Epithelial cell of prostate (primary cell): ENCODE measurements at places on chromosomes 3 and 15.

DNA sequence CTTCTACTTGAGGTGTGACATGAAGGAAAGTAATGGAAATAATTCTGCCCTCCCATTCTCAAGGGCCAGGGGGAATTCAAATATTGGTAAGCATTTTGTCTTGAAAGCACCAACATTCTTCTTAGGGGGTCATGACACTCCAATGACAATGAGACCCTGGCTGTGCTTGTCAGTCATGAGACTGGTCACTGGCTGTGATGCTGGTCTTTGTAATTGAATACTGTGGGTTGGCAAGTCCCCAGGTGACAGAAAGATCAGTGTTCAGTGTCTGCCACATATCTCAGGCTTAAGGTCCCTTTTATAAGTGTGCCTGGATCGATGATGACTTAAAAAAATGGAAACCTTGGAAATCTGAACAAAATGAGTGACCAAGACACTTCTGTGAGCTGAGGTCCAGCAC, 151.4 kb downstream of the SNRPN start:
- no peak for DNase-seq

DNA sequence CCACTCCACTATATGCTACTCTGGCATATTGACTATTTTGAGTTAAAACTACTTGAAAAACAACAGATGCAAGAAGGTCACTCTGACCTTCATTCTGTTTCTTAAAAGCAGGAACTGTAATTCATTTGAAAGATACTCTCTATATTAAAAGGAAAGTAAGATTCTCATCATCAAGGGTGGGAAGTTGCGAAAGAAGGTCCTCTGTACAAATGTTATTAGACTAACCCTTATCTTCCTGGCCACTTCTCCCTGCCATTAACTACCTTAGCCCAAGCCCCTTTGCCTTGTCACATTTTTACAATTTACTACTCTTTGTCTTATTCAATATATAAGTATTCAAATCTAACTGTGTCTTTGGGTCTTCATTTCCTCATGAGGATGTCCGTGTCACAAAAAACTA, 16.1 kb downstream of the SIDT1 start:
- no peak for DNase-seq

DNA sequence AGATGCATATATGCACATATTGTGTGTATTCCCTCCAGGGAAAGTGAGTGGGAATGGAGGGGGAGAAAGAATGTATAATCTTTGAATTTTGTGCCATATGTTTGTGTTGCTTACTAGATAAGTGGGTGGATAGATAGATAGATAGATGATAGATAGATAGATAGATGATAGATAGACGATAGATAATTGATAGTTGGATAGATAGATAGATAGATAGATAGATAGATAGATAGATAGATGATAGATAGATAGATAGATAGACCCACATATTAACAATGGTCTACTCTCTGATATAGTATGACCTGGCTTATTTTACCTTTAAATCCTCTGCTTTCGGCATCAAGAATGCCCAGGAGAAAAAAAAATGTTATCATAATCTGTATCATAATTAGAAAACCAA, 21.2 kb downstream of the GJD2 start:
- no peak for DNase-seq

GRCh38 chr15:32849769-32850668, 132.2 kb downstream of the GREM1 start:
- DNase-seq: peak; percentile 61

DNA sequence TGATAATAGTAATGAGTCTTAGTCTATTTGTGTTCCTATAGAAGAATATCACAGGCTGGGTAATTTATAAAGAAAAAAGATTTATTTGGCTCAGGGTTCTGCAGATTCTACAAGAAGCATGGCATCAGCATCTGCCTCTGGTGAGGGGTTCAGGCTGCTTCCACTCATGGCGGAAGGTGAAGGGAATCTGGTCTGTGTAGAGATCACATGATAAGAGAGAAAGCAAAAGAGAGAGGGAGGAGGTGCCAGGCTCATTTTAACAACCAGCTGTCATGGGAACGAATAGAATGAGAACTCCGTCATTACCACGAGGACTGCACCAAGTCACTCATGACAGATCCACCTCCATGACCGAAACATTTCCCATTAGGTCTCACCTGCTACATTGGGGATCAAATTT, 664.0 kb upstream of the SGO1 start:
- DNase-seq: no peak

GRCh38 chr15:83062768-83063180, 4.3 kb downstream of the BTBD1 start:
- DNase-seq: no peak

- DNase-seq: peak; percentile 12
These were observed 166.6 kb downstream of the ANO10 start for GRCh38 chr3:43455233-43455632.

GRCh38 chr3:186653984-186654383, 11.8 kb upstream of the HRG start:
- DNase-seq: no peak

- no peak for DNase-seq
These were observed 34.8 kb downstream of the ZMAT3 start for GRCh38 chr3:179036626-179037300.

DNA sequence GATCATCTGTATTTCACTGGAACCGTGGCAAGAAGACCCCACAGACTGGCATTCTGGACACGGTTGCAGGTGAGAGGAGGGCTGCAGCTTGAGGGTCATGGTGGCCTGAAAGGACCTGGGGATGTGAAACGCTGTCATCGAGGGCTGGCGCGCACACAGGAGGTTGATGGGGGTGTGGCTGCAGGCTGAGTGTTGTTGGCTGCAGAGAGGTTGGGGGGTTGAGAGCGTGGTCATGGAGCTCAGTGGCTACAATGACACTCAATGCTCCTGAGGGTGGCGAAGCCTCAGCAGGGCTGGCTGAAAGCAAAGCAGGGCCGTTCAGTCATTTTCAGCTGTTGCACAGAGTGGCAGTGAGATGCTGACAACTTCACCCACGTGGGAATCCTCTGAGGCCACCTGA, 21.0 kb downstream of the CPN2 start:
- DNase-seq: no peak

GRCh38 chr3:123700791-123701722, 116.2 kb upstream of the HACD2 start:
- DNase-seq: no peak

DNA sequence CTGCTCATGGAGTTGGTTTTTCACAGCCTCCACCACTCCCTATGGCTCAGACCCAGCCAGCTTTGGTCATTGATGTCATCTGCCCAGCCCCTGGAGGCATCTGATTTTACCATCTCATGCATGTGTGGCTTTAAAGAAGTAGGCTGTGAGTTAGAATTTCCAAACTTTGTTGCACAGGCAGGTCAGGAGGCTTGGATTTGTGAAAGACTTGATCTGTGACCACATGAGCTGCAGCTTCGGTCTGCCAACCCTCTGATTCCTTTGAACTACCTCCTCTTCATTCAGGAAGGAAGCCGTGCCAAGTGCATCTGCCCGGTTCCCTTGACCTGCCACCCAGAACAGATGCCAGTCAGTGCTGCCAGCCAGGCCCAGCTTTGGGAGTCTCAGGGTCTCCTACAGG, 9.2 kb downstream of the CTXND1 start:
- DNase-seq: no peak

GRCh38 chr15:39784638-39785037, 2.0 kb upstream of the FSIP1 start:
- DNase-seq: no peak

GRCh38 chr15:77461486-77461885, 40.8 kb downstream of the HMG20A start:
- no peak for DNase-seq

DNA sequence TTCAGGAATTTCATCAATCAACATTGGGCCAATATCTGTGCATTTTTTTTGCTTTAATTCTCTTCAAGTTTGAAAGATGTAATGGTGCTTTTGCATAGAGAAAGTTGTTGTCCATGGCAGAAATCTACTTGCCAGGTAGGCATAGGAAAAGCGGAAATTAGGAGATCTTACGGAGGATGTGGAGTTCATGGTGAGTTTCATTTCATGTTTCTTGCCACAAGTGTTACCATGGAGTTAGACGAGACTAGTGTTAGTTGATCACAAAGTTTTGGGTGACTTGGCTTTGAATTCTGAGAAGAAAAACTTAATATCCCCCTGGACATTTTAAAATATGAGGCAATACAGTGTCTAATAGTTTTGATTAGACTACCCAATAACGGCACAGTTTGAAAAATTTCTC, 1.0 kb upstream of the P2RY13 start:
- DNase-seq: no peak

DNA sequence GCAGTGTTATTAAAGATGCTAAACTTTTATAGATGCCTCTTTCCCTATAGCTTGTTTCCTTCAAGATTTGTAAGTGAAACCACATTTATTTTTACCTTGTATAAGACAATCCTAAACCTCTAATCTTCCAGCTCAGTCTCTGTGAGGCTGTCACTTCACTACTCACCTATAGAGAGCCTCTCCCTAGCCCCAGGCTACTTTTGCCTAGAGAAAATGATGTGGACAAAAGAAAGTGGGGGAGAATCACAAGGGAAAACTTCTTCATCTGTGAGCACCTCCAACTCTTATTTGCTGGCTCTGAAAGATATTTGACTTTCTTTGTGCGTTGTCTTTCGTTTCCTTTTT, 74.9 kb upstream of the SCN5A start:
- no peak for DNase-seq

DNA sequence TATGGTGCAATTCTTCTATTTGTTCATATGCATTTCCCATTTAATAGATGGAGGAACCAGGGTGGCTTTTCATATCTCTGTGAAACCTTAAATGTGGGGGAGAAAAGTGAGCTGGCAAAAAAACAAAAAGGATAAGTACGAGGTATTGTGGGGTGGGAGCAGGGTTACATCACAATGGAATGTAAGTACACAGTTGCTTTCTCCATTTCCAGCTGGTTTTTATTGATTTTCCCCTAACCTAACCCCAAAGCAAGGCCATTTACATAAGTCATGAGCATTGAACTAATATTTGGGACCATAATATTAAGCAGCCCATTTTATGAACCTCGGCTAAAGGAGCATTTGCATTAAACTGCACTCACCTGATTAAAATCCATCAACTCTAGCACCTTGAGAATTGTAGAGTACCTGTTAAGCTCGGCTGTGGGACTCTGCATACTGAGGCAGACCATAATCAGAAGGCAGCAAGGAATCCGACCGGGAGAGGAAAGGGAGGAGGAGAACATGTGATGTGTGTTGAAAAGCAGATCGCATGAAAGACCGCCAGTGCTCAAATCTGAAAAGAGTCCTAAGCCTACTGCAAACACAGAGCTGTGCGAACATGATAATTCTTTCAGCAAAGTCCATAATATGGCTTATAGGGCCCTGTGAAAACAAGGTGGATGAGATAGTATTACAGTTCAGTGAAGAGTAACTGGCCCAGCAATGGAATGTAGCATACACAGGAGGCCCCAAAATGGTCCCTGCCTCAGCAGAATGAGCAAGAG, 513.4 kb downstream of the FHIT start:
- DNase-seq: no peak

DNA sequence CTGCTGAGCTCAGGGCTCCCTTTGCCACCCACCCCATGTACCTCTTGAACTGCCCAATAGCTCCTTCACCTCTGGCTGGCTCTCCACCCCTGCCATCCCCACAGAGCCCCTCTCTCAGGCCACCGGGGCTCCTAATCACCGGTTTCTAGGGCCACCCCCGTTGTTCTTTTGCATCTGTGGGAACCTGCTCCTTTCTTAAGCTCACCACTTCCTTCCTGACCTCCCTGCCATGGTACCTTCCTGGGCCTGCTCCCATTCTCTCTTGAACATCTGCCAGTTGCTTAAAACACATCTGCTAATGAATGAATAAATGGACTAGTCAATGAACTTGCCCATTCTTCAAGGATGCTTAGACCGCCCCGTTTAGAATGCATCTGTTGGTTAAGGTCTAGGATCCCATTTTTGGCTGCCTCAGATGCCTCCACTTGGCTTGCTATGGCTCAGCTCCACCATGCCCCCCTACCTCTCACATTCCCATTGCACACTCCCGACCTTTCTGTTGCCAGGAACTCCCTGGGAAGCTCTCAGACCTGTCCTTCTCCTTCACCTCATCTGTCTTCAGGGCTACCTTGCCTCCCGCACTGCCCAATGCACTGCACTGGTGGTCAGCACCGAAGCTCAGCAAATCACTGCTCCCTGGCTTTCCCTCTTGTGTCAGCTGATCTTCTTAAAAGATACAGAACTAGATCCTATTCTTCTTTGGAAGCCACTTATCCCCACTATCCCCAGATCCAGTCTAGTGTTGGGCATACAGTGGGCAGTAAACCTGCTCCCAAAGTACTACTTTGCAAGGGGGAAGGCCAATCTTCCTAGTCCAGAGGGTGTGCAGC, 9.1 kb downstream of the AMOTL2 start:
- no peak for DNase-seq

- peak; percentile 97 for DNase-seq
These were observed 45.5 kb downstream of the TMOD3 start for GRCh38 chr15:51874751-51875644.

- no peak for DNase-seq
These were observed 3.6 kb downstream of the FOXP1 start for GRCh38 chr3:71579935-71580406.

DNA sequence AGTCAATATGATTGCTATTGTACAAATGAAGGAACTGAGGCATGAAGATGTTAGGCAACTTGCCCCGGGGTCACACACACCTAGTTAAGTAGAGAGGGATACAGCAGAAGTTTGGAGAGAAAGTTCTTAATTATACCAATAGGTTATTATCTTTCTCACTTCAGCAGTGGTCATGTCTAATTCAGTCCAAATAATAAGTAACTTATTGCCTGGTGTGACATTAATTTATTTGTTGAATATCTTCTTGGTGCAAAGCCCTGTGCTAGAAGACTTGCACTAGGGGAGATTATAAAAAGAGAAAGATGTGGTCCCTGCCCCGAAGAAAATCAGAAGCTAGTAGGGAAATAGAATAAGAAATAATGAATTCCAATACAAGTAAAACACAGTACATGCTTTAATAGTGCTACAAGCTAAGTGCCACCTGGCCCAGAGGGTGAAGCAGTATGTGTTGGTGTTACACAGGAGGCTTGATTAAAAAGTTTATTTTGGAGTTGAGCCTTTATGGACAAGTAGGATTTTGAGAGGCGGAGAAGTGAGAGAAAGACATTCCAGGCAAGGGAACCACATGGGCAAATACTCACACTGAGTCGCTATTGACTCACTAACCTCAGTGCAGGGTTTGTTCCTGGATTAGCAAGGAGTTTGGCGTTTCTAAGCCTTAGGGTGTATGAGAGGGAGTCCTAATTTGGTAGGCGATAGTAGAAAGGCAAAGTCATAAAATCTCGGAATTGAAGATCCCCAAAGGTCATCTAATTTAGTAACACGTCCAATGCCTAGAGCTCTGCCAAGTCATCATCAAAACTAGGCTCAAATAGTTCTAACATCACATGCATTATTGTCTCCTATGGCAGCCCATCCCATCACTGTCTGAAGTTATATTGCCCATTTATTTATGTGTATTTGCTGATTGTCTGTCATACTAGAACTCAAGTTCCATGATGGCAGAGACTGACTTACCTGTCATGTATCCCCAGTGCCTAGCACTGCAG, 19.2 kb upstream of the GSK3B start:
- peak; percentile 93 for DNase-seq

GRCh38 chr3:129974564-129974832, at the start of gene TRH:
Gene TRH (plus strand): TSS chr3:129974720. CDS start chr3:129975817, 1,097 bp downstream.
- no peak for DNase-seq
